ENCODE measurements at places on chromosomes 2 and 18.

- no peak for DNase-seq
Observed at GRCh38 chr2:27100036-27100435, 13.5 kb downstream of the KHK start.

DNA sequence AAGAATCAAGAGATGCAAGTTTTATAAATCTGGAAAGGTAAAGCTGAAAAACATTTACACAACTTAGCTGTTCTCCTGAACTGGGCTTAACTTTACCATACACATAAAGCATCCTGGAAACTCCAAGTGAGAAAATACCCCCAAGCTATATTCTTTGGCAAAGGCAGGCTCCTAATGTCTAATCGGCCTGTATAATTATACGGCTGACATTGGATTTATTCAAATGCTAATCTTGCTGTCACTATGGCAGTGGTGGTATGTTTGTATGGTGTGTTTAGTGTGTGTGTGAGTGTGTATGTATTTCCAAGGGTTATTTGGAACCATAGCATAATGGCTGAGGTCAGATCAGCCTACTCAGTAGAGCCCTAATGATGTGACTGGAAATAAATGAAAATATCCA is 1031.8 kb upstream of the ZEB2 start:
- DNase-seq = no peak

DNA sequence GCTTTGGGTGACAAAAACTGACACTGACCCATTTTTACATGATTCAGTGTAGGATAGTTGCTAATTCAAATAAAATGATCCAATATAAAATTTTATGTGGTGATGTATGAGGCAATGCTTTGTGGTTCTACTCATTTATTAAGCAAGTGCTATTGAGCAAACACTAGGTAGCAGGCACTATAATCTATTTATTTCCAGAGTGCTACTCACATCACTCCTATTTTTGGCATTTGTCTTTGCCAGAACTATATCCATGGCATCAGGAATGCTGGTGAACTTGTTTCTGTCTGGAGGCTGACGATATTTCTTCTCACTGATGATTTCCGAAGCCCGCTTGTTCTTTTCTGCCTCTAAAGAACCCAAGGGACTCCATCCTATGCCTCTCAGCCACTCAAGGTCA is 84.3 kb downstream of the NEB start:
- no peak for DNase-seq

DNA sequence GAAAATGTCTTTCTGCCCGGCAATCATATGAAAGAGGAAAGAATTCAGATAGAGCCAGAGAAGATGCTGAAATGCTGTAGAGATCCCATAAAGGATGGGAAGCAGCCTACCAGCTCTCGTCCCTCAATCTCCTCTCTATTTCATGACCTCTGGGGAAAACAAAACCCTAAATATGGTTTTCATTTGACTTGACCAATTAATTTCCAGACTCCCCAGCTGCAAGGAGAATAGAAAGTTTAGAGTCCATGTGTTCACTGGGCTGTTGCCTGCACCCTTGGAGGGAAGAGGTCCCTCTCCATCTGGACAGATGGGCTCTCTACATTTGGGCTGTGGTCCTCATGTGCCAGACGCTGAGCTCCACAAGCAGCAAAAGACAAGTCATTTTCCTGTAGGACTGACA is 40.6 kb downstream of the CAPN13 start:
- DNase-seq = no peak

GRCh38 chr2:50597206-50597605 is 434.7 kb downstream of the NRXN1 start:
- no peak for DNase-seq

DNA sequence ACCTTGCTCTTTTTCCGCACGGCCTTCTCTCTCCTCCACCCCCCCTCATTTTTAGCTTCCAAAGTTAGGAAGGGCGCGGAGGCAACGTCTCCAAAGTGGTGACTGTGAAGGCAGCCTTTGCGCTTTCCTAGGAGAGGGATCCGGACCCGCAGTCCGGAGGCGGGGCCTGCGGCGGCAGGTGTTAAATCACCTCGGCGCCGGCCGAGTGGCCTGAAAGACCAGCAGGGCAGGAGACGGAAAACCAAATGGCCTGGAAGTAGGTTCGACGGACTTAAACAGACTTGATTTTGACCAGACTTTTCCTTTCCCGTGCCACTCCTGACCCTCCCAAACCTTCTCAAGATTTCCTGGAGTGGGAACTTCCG is 615 bp downstream of the GORASP2 start:
- no peak for DNase-seq

- DNase-seq = no peak
Observed at GRCh38 chr18:67916097-67916496, 399.6 kb upstream of the DSEL start.

DNA sequence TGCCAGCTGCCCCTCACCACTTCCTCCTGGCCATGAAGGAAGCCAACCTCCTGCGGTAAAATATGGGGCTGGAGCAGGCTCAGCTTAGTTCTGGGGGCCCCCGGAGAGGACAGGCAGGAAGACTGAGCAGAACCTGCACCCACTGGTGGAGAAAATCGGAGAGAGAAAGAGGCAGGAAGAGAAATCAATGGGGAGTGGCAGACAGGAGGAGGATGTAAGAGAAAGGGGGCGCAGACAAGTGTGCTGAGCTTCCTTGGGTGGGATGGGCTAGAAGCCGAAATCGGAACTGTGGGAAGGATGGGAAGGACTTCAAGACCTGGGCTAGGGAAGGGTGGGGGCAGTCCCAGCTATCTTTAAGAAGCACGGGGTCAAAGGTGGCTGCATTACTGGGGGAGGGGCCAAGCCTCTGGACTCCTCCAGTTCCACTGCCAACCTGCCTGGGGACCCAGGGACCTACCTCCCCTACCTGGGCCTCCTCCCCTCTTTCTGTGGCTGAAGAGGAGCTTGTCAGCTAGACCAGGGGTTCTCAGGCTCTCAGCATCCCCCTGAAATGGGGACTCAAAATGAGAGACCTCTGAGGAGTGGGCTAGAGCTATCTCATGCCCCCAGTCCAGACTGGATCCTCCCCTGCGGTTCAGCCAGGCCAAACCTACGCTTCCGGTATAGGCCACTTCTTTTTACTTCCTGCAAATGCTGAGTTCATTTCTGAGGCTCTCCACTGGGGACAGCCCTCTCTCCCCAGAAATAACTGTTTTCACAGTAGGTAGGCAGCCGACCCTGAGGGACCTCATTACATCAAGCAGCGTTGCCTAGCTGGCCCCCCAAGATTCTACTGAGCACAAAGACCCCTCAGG is 33.6 kb upstream of the B3GNT7 start:
- no peak for DNase-seq

GRCh38 chr18:814300-815084 is 2.5 kb upstream of the YES1 start:
- no peak for DNase-seq

GRCh38 chr18:77299706-77300105 is 50.1 kb downstream of the GALR1 start:
- DNase-seq = no peak

DNA sequence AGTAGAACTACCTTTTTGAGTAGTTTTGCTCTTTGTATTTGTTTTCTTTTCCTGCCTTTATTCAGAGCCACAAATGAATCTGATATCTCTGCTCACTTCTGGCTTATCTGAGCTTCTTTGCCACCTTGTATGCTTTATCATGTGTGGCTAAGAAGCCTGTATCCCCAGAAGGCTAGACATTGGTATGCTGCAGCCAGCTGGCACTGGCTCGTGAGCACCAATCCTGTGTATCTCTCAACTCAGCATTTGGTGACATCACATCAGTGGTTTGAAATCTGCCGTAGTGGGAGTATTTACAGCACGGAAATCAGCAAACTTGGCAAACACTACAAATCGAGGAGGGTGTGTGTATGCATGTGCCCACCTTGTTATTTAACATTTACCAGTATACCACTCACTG is 183.7 kb upstream of the LHCGR start:
- no peak for DNase-seq

DNA sequence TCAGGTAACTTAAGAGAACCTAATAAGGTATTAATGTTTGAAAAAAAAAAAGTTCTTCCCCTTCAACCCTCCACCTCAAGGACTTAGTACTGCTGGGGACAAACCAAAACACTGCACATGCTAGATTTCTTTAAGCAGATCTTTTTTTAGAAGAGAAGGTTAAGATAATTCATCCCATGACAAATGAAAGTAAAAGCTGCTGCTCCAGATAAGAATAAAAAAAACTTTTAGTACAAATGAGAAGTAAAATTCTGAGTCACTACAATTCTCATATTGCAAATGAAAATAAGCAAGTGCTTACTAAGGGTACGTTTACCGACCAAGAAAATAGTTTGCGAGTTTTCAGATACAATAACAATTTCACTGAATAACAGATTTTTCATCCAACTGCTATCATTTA is 8.9 kb downstream of the STAM2 start:
- DNase-seq = no peak

GRCh38 chr2:164642946-164643555 is 21.8 kb upstream of the GRB14 start:
- no peak for DNase-seq

GRCh38 chr18:76989647-76990190 is 142.9 kb downstream of the MBP start:
- DNase-seq = no peak

GRCh38 chr2:65846989-65847678 is 414.7 kb upstream of the SPRED2 start:
- no peak for DNase-seq

DNA sequence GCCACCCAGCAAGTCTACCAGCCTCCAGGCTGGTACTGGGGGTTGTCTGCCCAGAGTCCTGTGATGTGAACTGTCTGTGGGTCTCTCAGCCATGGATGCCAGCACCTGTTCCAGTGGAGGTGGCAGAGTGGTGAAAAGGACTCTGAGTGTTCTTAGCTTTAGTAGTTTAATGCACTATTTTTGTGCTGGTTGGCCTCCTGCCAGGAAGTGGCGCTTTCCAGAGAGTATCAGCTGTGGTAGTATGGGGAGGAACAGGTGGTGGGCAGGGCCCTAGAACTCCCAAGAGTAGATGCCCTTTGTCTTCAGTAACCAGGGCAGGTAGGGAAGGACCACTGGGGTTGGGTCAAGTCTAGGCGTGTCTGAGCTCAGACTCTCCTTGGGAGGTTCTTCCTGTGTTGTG is 356.7 kb downstream of the STK39 start:
- DNase-seq = no peak

GRCh38 chr2:98669675-98670074 is 61.3 kb downstream of the MGAT4A start:
- DNase-seq = no peak

DNA sequence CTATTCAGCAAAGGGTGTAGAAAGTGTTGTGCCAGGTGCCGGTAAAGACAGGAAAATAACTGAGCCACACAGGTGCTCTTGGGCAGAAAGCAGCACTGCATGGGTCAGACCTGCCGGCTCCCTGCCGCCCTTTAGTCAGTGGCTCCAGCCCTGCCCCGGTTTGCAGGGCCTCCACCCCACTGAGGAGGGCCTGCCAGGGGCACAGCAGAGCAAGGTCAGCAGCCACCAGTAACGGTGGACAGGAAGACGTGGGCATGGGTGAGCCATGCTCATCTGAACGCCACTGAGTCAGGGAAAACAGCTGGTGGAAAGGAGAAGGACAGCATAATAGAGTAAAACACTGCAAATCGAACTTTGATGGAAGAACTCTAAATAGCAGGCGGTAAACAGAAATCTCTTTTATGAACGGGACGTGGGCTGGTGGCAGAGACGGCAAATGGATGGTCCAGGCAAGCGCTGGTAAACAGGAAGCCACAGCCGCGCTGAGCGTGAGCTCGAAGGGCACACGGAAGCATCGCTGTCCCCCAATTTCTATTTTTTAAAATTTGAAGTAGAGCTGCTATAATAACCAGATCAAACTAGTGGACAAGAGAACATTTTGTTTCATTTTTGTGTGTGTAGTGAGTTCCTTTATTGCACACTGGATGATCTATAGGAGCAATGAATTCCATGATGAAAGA is 141.8 kb upstream of the ALKAL2 start:
- no peak for DNase-seq

DNA sequence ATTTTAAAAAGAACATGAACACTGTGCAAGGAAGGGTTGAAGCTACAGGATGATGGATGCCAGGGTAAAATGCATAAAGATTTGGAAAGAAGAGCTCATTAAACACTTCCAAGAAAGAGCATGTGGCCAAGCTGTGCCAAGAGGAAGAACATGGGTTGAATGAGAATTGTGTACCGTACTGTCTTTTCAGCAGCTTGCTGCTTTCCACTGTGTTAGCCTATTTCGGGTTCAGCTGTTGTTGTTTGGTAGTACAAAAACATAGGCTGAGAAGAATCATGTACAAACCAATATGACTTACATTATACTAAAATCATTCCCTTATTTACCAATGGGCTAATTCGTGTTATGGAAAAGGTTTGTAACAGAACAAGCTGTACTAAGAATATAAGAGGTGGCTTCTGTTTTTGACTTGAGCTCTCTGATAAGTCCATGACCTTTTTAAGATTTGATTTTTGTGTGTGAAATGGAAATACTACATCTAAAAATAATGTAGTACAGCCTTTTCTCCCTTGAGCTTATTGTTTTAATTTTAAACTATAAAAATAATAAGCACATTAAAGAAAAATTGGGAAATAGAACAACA is 188.3 kb upstream of the STON1 start:
- DNase-seq = no peak

DNA sequence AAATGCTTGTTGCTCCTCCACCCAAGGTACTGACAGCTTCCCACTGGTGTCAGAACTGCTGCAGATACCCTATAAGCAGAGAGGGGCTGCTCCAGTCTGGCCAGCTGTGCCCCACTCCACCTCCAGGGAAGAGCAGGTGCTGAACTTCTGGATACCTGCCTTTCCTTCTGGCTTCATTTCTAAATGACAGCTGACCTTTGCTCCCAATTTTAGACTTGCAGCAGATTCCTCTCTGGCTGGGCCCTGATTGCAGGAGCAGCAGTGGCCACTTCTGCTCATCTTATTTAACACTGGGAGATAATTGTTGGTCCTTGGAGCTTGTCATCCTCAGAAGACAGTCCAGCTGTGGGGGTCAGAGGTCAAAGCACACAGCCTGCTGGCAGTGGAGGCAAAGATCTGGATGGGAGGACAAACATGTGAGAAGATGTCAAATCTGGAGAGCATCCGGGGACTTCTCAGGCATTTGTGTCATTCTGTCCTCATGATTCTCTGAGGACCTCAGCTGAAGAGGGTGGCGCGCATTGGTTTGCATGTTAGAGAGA is 38.9 kb downstream of the SETBP1 start:
- DNase-seq = no peak

- no peak for DNase-seq
Observed at GRCh38 chr2:239146011-239146641, 254.7 kb downstream of the HDAC4 start.

- DNase-seq = no peak
Observed at GRCh38 chr2:210132239-210132638, 39.0 kb downstream of the KANSL1L start.

- no peak for DNase-seq
Observed at GRCh38 chr18:49519101-49519971, 32.3 kb upstream of the C18orf32 start.

DNA sequence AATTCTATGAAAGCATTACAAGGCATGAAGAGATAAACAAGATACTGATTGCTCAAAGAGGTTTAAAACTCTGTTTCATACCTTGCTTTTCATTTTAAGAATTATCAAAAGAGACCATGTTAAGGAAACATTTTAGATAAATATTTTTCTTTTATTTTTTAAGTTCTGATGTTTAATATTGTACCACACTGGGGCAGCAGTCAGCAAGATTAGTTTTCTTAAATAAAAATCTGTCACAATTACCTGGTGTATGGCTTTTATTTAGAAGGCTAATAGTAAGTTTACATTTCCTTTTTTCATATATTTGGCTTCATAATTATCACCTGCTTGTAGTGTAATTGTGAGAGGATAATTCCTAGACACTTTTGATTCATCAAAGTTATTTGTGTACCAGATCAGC is 46.4 kb downstream of the ZNF804A start:
- no peak for DNase-seq

GRCh38 chr2:283996-284794 is 3.7 kb downstream of the ALKAL2 start:
- DNase-seq = no peak

- no peak for DNase-seq
Observed at GRCh38 chr18:37403100-37403781, 162.4 kb downstream of the CELF4 start.
